ENCODE measurements at places on chromosomes 13 and 19.

- DNase-seq, result no peak
Observed at GRCh38 chr19:50796128-50796633, 6.0 kb downstream of the ACP4 start.

DNA sequence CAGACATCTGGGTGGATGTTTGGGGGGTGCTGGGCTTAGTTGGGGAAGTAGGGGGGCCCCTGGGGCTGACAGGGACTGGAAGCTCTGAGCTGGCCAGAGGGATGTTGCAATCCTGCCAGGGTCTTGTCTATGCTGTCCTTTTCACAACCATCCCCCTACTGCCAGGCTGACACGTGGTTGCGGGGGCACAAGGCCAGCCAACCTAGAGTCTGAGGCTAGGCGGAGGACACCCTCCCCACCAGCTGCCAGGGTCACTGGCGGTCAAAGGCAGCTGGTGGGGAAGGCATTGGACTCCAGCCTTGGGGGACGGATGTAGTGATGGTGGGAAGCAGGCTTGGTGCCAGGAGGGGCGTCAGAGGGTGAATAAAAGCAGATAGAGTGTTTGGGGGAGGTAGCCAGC, 1.6 kb upstream of the APOC1 start:
- DNase-seq, result peak; percentile 66

GRCh38 chr13:67308004-67308772, 78.1 kb upstream of the PCDH9 start:
- DNase-seq, result no peak

- peak; percentile 12 for DNase-seq
Observed at GRCh38 chr13:27379694-27380641, 44.5 kb upstream of the GTF3A start.

GRCh38 chr13:81480634-81481033, 1139.7 kb upstream of the SPRY2 start:
- DNase-seq, result no peak

- no peak for DNase-seq
Observed at GRCh38 chr13:89066868-89067466, 1395.8 kb downstream of the SLITRK5 start.

DNA sequence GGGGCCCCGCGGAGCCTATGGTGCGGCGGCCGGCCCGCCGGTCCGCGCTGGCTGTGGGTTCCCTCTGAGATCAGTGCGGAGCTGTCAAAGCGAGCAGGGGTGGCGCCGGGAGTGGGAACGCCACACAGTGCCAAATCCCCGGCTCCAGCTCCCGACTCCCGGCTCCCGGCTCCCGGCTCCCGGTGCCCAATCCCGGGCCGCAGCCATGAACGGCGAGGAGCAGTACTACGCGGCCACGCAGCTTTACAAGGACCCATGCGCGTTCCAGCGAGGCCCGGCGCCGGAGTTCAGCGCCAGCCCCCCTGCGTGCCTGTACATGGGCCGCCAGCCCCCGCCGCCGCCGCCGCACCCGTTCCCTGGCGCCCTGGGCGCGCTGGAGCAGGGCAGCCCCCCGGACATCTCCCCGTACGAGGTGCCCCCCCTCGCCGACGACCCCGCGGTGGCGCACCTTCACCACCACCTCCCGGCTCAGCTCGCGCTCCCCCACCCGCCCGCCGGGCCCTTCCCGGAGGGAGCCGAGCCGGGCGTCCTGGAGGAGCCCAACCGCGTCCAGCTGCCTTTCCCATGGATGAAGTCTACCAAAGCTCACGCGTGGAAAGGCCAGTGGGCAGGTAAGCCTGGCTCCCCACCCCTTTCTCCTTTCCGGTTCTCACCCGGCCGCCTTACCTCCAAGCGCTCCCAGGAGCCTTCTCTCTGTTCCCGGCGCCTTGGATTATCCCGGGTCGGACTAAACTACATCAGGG, at the start of gene PDX1:
Gene PDX1 (plus strand): TSS at position 67 of the 743 bp plus-strand sequence. CDS start 139 bp downstream, at position 206.
- no peak for DNase-seq

- DNase-seq, result no peak
Observed at GRCh38 chr13:97125810-97126738, 96.1 kb upstream of the MBNL2 start.

- DNase-seq, result no peak
Observed at GRCh38 chr13:105116966-105117365, 1418.5 kb downstream of the EFNB2 start.

DNA sequence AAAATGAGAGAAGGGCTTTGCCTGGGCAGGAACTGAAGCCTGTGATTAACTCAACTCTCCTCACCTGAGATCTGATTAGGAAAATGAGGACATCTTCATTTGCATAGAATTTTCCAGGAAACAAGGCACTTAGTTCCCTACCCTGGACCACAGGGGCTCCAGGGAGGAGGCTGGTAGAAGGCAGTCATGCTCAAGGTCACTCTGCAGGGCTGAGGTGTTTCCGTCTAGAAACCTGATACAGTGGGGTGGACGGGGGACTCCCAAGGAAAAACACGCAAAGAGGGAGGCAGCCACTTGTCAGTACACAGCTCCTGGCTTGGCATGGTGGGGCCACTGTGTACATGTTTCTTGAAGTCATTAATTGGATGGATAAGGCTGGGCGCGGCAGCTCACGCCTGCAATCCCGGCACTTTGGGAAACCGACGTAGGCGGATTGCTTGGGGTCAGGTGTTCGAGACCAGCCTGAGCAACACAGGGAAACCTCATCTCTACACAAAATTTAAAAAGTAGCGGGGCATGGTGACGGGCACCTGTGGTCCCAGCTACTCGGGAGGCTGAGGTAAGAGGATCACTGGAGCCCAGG, 6.0 kb downstream of the KLK14 start:
- no peak for DNase-seq

DNA sequence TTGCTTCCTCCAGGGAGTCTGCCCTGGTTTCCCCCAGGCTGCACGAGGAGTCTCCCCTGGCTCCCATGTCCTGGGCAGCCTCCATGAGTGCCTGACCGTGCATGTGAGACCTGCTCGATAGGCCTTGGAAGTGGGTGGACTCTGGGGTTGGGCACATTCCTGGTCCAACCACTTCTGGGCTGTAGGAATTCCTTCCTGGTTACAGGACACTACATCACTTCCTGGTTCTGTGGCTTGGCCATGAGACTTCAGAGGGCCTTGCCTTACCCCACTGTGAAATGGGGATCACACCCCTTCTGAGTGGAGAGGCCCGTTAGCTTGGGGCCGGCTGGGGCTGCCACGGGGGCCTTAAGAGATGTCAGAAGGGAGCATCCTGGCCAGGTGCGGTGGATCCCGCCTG, 4.0 kb upstream of the ZNF628 start:
- DNase-seq, result no peak

DNA sequence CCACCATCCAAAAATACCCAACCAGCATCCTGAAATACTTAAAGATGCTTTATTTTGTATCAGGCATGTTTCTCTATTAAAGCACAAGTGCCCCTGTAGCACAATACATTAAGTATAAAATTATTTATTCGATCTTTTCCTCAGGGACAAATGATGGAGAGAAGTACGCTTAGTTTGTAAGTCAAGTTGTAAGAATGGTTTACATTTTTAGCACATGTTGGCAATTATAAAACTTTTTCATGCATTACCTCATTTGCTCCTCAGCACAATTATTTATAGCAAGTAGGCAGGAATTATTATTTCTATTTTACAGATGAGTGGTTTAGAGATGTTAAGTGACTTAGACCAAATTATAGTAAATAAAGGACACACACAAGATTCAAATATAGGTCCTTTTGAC, 232.6 kb upstream of the HTR2A start:
- no peak for DNase-seq

- no peak for DNase-seq
Observed at GRCh38 chr13:113090415-113090770, 15.2 kb upstream of the F7 start.

- no peak for DNase-seq
Observed at GRCh38 chr13:33453936-33454335, 168.4 kb upstream of the STARD13 start.

DNA sequence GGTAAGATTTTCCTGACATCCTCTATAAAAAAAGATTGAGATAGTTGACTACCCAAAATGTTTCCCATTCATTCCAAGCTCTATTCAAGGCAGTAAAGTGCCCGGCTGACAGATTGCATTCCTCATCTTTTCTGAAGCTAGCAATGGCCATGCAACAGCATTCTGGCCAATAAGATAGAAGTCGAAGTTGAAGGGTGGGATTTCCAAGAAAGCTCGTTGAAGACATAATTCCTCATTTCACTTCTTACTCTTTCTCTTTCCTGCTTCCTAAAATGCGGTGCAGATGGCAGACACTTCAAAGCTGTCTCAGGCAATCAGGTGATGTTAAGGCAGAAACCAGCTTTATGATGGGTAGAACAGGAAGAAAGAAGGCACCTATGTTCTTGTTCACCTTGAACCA, 13.4 kb upstream of the ALOX5AP start:
- DNase-seq, result no peak

GRCh38 chr19:325937-326565, 18.5 kb downstream of the MIER2 start:
- DNase-seq, result no peak

- peak; percentile 25 for DNase-seq
Observed at GRCh38 chr19:56681702-56682101, 10.1 kb upstream of the ZNF835 start.

DNA sequence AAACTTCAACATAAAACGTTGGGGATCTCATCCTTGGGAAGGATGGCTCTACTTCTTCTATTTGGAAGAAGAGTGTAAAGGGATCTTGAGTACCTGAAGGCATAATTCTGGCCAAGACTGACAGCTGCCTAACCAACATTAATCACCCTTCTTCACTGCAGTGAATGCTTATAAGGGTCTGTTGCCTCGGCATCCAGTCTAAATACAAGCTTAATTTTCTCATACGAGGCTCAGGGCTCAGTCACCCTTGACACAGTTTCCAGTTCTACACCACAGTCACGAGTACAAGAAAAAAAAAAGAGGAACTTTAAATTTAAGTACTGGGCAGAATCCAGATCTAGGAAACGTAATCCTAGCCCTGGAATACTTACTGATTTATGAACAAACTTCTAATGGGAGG, 9.0 kb downstream of the FPR3 start:
- DNase-seq, result no peak

GRCh38 chr13:40272776-40273139, 393.7 kb downstream of the FOXO1 start:
- DNase-seq, result no peak

DNA sequence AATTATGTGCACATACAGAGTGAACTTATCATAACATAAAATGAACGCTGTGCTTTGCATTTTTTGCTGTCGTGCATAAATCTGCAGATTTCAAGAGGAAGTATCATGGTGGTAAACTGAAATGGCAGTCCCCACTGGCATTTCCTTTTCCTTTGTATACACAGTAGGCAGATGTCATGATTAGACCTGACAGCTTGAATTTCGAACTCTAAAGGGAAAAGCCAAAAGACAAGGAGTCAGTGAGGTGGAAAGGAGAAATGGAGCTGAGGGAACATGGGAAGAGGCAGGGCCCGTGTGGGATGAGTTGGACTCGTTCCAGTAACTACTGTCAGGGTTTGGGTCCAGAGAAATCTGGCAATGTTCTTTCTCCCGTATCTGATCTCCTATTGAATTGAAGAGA, 454.1 kb upstream of the SGCG start:
- no peak for DNase-seq

GRCh38 chr13:28866932-28867331, 46.8 kb downstream of the MTUS2 start:
- no peak for DNase-seq

DNA sequence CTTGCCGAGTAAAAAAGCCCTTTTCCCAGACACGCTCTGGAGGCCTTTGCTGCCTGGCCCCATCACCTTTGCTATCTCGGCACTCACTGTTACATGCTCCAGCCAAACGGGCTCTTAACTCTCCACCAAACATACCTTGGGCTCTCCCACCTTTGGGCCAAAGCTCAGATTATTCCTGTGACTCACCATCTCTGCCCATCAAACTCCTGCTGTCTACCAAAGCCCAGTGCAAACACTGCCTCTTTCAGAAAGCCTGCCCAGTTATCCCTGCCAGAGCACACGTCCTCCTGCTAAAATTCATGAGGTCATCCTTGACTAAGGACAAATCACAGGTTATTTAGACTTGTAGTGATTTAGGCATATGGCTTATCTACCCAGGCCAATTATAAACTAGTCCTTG, 48.1 kb upstream of the SERPINE3 start:
- DNase-seq, result peak; percentile 17

- no peak for DNase-seq
Observed at GRCh38 chr13:97329331-97329730, 104.6 kb upstream of the RAP2A start.

GRCh38 chr19:46116121-46116520, 8.4 kb downstream of the IGFL3 start:
- DNase-seq, result no peak

DNA sequence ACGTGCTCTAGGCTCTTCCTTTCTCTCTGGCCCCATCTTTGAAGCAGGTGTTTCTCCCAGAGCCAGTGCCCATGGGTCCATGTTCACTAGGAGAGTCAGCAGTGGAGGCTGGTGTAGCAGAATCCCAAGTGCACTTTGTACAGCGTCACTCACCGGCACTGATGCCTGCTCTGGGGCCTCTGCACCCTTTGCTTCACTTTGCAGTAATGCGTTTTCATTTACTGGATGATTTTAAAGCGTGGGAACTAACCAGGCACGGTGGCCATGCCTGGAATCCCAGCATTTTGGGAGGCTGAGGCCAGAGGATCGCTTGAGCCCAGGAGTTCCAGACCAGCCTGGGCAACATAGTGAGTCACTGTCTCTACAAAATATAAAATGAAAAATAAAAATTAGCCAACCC, 30.7 kb downstream of the SLC25A42 start:
- no peak for DNase-seq

- no peak for DNase-seq
Observed at GRCh38 chr19:41923045-41923788, 5.0 kb downstream of the ERFL start.

- DNase-seq, result no peak
Observed at GRCh38 chr13:33644581-33645543, 173.1 kb upstream of the RFC3 start.

DNA sequence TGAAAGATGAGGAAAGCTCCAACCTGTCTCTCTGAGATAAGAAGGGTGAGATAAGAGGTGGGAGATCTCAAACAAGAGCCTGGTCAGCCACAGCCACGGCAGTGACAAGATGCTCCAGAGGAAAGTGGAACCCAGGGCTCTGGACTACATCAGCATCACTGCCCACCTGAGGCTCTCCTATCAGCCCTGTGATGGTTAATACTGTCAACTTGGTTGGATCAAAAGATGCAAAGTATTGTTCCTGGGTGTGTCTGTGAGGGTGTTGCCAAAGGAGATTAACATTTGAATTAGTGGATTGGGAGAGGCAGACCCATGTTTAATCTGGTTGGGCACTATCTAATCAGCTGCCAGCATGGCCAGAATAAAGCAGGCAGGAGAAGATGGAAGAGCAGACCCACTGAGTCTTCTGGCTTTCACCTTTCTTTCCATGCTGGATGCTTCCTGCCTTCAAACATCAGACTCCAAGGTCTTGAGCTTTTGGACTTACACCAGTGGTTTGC, 476.6 kb upstream of the NBEA start:
- no peak for DNase-seq

- DNase-seq, result no peak
Observed at GRCh38 chr13:27023385-27024073, 148.1 kb downstream of the USP12 start.

GRCh38 chr19:1884719-1885334, 469 bp downstream of the ABHD17A start:
- no peak for DNase-seq

Measured in anterior cingulate cortex (tissue), 58 donors.